Coronary artery (tissue), 2 donors: ENCODE measurements at places on chromosomes 3 and 15.

DNA sequence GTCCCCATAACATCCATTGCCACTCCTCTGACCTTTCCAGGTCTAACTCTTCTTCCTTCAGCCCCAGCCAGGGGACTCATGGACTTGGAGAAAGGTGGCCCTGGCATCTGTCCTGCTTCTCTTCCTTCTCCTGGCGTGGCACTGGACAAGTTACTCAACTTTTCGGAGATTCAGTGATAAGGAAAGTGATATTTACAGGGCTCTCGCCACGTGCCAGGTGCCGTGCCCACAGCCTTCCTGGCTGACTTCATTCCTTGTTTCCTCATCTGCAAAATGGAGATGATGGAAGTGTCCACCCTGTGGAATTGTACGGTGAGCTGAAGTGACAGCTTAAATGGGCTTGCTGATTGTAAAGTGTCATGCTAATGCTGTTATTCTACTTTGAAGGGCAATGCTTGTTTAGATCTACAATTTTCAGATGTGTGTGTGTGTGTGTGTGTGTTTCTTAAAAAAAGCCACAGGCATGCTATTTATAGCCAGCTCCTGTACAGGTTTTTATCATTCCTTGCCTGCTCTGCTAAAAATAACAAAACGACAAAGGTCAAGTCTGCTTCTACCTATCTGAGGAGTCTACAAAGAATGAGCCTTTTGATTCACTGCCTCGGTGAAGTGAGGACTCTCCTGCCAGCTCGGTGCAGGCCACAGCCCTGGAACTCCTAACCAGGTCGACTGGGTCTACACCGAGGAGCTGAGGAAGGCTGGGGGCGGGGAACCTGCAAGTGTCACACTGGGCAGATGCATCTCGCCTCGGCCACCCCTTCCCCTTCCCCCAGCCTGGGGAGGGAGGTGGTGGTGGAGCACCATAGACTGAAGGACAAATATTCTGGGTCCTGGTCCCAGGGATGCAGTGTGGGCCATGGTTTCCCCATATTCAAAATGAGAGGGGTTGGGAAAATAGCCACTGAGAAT is 11.4 kb upstream of the ATP2B2 start:
- no peak for DNase-seq

DNA sequence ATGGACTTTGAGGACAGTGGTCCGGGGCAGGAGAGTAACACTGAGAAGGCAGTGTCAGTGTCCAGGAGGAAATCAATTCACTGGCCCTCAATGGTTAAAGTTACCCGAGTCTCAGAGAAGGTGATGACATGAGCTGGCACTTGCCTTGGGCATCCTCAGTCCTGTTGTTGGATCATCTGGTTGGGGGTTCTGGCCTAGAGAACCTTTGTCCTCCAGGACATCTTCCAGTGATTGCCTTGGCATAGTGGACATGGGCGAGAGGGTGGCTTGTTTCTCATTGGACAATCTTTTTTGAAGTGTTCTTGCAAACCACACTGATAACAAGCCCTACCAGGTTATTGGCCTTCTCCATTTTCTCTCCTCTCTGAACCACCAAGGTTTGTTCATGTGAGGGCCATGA is 83.4 kb upstream of the TERB2 start:
- no peak for DNase-seq

DNA sequence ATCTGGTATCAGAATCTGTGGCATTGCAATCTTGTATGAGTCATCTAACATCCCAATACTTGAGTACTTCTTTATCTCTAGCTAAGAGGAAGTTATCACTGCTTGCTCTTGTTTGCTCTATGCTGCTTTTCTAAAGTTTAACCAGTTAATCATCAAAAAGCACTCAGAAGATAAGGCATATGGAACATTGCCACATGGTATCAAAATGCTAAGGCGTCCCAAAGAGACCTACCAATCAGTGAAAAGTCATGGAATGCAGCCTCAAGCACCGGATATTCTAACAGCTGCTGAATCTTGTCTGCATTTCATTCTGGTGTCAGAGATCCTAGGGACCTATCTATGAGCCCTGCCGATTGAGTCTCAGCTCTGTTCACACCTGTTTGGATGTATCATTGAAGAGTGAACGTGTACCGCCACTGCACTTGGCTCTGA is 192.8 kb downstream of the ARPP21 start:
- no peak for DNase-seq

DNA sequence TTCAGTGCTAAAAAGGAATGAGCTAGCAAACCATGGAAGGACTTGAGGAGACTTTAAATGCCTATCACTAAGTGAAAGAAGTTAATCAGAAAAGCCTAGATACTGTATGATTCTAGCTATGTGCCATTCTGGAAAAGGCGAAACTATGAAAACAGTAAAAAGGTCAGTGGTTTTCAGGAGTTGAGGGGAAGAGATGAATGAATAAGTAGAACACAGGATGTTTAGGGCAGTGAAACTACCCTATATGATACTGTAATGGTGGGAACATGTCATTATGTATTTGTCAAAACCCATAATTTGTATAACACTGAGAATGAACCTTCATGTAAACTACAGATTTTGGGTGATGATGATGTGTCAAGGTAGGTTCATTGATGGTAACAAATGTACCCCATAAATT is 9.6 kb upstream of the CD276 start:
- no peak for DNase-seq

- no peak for DNase-seq
These were observed 86.0 kb downstream of the SEMA5B start for GRCh38 chr3:122941228-122942206.

DNA sequence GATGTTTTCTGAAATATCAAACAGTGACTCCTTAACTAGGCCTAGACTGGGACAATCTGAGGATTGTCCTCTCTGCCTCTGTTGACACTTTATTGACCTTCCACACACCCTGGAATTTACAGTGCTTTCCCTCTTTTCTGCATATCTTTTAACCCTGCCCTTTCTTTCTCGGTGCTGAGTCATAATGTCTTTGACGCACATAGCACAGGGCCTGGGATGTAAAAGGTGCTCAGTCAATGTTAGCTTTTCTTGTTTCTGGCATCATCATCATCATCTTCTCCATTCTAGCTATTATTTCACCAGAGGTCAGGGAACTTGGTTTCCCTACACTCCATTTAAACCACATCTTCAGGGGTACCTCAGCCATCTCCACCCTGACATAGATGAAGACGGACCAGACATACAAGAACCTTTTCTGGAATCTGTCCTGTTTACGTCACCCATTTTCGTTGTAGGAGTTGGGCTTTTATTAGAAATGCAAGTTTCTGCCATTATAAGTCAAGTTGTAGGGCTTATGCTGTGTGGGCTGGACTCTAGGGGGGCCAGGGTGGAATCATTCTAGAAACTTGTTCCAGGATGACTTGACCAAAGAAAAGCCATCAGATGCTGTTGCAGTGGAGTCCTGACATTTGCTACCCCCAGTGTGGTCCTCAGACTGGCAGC is 46.6 kb downstream of the ZBTB38 start:
- DNase-seq: no peak

DNA sequence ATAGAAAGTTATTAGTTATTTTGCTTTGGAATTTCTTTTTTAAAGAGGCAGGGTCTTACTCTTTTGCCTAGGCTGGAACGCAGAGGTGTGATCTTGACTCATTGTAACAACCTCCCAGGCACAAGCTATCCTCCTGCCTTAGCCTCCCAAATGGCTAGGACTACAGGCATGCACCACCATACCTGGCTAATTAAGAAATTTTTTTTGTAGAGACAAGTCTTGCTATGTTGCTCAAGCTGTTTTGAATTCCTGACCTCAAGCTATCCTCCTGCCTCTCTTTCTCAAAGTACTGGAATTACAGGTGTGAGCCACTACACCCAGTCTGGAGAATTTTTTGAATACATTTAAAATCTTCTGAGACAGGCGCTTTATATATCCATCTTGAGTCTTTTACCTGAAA is 49.5 kb downstream of the IQGAP1 start:
- no peak for DNase-seq

GRCh38 chr15:32677238-32677750 is 35.8 kb downstream of the SCG5 start:
- no peak for DNase-seq

DNA sequence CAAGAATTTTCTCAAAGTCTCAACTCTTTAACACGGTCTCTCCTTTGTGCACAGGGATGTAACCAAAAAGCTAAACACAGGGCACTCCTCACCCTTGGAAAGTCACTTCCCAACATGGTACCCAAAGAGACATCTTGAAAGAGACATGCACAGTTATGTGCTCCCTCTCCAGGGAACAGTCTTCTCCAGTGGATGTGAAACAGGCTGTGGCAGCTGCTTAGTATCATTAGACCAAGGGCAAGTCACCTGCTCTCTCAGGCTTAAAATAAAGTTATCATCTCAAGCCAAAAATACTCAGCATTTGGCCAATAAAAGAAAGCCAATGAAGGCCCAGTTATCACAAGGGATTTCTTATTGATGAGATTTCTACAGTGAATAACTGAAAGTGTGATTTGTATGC is 128.3 kb downstream of the WDR76 start:
- DNase-seq: no peak

DNA sequence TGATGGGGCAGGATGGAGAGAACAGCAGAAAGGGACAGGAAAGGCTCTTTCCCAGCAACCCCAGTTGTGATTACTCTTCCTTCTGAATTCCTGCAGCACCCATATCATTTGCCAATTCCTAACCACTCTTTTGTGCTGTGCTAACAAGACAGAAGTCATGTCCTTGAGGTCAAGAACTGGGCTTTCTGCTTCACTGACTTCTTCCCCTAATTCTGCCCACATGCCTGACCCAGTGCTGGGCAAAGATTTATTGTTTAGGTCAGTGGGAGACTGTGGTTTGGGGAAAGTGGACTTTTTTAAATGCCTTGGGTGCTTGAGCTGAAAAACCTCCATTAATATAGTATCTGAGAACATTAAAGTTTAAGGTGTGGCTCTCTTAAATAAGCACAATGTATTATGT is 4.2 kb upstream of the EFCAB12 start:
- DNase-seq: no peak

DNA sequence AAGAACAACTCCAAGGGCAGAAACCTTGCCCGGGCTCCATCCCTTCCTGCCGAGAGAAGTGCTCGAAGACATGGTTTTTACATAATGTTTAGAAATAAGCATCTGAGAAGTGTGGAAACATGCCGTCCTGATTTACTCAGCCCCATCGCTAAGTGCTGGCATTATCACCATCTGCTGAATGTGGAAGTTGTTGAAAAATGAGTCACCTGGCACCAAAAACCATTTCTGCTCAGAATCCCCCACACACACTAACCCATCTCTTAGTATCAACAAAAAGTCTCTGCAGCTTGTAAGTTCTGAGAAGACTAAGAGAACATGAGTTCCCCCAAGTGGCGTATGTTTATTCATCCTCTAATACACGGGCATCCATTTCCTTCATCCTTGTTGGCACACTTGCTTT is 51.0 kb upstream of the ARL8B start:
- DNase-seq: no peak

GRCh38 chr15:66906668-66907614 is 158.5 kb upstream of the SMAD3 start:
- DNase-seq: peak; percentile 17

DNA sequence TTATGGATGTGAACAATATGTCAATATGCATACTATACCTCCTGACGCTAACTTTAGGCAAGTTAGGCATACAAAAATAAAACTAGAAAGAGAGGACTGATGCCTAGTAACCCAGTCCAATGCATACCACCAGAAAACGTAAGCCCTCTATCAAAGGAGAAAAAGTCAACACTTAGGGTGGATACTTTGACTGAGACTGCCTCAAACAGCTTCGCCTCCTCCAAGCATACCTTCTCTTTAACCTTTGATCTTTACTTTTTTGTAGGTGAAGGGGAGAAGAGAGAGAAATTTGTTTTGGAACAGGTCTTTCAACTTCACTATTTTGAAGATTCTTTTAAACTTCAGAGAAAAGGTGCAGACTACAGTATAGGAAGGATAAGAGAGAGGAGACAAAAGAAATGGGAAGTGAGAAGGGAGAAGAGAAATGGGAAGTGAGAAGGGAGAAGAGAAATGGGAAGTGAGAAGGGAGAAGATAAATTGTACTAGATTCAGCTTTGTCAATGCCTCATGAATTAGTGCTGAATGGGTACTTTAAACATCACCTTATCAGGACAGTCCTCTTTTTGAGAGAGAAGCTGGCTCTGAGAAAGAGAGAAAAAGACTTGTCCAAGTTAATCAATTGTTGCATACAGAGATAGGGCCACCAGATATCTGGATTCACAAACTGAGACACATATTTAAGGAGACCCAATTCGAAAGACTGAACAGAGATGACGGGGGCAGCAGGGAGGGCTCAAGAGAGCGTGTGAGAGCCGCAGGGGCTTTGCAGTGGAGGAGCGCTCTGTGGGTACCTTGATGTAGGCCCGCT is 1.0 kb downstream of the P3H2 start:
- DNase-seq: no peak

DNA sequence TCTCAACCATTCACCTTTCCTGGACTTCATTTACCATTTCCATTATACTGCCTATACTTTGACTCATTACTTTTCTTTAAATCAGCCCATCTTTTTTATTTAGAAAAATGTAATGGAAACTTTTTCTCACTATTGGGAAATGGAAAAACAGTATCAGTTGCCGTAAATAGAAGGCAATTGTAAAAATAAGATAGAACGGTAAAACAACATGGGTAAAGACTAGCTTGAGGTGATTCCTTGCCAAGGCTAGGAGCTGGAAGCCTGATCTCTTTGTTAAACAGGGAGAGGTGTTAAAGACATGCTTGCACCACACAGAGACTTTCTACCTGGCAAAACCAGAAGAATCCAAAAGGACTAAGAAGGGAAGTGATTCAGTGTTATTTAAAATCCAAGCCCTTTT is 5.9 kb downstream of the FGD5 start:
- DNase-seq: no peak

DNA sequence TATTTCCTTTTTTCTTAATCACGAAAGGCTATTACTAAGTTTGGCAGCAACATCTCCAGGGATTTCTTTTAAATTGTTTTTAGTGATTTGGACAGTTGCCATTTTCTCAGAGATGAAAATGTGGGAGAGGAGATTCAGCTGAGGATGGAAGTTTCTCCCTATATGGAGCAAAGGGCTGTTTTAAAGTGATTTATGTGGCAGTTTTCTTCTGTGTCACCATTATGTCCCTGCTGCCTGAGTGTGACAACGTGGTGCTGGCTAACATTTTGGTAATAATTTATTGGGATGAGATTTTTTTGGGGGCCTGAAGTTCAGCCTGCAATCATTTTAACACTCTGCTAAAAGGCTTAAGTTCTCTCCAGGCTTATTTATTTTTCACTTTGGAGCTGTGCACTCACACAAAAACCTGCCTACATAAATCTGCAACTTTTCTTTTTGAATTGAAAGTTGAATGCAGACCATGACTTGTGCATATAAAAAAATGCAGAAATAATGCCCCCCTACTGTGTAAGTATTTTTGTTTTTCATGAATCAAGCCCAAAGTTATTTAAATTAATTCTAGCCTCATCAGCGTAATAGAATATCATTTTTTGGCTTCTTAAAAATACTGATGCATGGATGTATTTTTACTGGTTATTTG is 210.9 kb downstream of the ZIC1 start:
- no peak for DNase-seq

GRCh38 chr15:59230531-59231055 is 23.9 kb downstream of the LDHAL6B start:
- no peak for DNase-seq
